Lung (tissue), 17 donors: ENCODE measurements at places on chromosomes 12 and 14.
A peak's percentile ranks its signal among the peaks of the same experiment; 100 is the strongest.

GRCh38 chr14:102120888-102121287 is 18.8 kb upstream of the WDR20 start:
- H3K4me1 ChIP-seq: no peaks in the 10 kb centered on the region
- no peaks in the 10 kb centered on the region for H3K27me3 ChIP-seq
- no peak overlapping the region for H3K27ac ChIP-seq
- DNase-seq: no peak

DNA sequence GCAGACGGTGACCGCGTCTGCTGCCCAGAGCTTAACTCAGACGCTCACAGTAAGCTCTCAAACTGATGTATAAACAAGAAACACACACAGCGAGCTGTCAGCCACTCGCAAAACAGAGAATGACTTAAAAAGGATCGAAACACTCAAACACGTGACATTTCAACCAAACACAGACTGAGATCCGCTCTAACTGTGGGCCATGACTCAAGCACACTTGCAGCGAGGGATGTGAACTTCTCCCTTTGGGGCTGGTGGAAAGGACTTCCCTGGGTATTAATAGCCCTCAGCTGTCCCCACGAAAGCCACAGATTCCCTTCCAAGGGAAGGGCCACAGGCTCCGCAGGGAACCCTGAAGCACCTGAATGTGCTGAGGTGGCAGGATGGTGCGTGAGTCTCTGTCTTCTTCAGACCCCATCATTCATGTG is 29.1 kb downstream of the CCDC88C start:
- H3K4me1 ChIP-seq: peaks cover 10% of the 10 kb centered on the region
- H3K36me3 ChIP-seq: no peaks in the 10 kb centered on the region
- no peak overlapping the region for H3K27ac ChIP-seq
- H3K4me3 ChIP-seq: no peak overlapping the region
- H3K27me3 ChIP-seq: no peaks in the 10 kb centered on the region

DNA sequence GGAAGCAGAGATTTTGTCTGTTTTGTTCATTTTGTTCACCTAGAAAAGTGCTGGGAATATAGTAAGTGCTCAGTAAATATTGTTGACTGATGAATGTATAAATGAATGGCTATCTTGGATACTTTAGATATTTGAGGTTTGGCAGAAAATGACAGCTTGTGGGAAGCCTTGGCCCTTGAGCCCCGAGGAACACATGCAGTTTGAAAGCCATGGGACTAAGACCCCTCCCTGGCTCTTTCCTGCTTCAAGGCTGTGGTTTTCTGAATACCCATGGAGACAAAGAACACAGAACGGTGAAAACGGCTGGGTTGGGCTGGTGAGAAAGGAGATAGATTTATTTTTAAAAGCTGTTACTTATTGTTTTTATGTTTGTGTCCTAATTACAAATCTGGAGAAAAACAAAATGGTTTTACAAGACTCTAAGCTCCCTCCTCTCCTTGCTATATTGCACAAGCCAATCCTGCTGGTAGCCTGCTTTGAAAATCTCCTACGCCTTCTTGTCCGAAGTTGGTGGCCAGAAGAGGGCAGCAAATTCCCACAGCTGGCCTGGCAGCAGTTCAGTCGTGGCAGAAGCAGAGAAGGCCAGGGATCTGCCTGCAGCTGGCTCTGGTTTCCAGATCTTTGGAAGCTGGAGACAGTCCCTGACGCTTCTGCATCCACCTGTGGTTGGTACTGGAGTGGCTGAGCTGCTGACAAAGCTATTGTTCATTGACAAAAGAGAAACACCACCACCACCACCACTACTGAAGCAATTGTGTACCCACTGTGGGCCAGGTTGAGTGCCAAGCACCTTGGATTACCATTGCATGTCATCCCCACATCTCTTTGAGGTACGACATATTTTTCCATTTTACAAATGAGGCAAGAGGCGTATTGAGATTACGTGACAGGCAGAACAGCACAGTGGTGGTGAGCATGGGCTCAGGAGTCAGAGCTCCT is 5.2 kb upstream of the KRT85 start:
- no peaks in the 10 kb centered on the region for H3K27me3 ChIP-seq
- H3K27ac ChIP-seq: no peak overlapping the region
- peak; percentile 92 for DNase-seq
- no peak overlapping the region for H3K4me3 ChIP-seq
- H3K36me3 ChIP-seq: no peaks in the 10 kb centered on the region

DNA sequence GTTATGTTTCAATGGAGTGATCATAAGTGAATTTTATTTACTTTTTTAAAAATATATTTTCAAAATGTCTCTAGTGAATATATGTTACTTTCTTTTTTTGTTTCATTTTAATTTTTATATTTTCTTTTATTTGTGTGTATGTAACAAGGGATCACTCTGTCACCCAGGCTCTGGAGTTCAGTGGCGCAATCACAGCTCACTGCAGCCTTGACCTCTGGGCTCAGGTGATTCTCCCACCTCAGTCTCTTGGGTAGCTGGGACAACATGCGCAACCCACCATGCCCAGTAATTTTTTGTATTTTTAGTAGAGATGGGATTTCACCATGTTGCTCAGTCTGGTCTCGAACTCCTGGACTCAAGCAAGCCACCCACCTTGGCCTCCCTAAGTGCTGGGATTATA is 18.1 kb downstream of the TMEM253 start:
- no peaks in the 10 kb centered on the region for H3K4me1 ChIP-seq
- no peak overlapping the region for H3K27ac ChIP-seq
- H3K4me3 ChIP-seq: no peak overlapping the region
- no peaks in the 10 kb centered on the region for H3K36me3 ChIP-seq
- DNase-seq: no peak
- H3K27me3 ChIP-seq: no peaks in the 10 kb centered on the region

- peak; percentile 29 for DNase-seq
- H3K27me3 ChIP-seq: no peaks in the 10 kb centered on the region
- no peaks in the 10 kb centered on the region for H3K36me3 ChIP-seq
- H3K4me3 ChIP-seq: no peak overlapping the region
- H3K4me1 ChIP-seq: no peaks in the 10 kb centered on the region
Observed at GRCh38 chr12:120741476-120742421, 16.1 kb downstream of the ACADS start.

DNA sequence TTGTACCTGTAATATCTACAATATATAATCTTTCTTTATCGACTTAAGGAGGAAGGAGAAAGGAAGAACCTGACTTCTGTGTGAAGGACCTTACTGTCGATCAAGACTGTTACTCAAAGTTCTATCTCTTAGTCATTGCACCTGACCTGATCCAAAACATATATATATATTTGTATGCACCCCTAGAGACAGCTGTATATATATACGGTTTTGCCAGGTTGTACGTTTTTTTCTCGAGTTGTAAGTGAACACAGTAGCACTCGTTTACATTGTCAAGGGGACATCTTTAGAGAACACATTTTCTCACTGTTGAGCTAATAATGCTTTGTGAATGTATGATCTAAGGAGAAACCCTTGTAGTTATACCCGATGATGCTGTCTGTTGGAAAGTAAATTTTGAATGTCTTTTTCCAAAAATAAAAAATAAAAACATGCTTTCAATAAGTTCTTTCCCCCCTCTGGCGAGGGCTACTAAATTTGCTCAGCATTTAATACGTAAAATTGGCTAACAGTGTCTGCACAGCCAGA is 536 bp upstream of the SLC35E3 start:
- H3K27me3 ChIP-seq: no peaks in the 10 kb centered on the region
- H3K36me3 ChIP-seq: peaks cover 4% of the 10 kb centered on the region
- no peak for DNase-seq
- no peaks in the 10 kb centered on the region for H3K4me1 ChIP-seq

- H3K27me3 ChIP-seq: no peaks in the 10 kb centered on the region
- DNase-seq: no peak
- H3K4me3 ChIP-seq: no peak overlapping the region
- H3K4me1 ChIP-seq: no peaks in the 10 kb centered on the region
Observed at GRCh38 chr14:30527196-30527595, 31.8 kb upstream of the G2E3 start.

- H3K27ac ChIP-seq: no peak overlapping the region
- DNase-seq: no peak
- H3K27me3 ChIP-seq: peaks cover 3% of the 10 kb centered on the region
- peaks cover 2% of the 10 kb centered on the region for H3K4me1 ChIP-seq
- no peak overlapping the region for H3K4me3 ChIP-seq
Observed at GRCh38 chr12:20364501-20364900, 3.8 kb upstream of the PDE3A start.

- DNase-seq: no peak
- H3K27ac ChIP-seq: peak overlapping the region; percentile 48
- H3K36me3 ChIP-seq: no peaks in the 10 kb centered on the region
- H3K4me3 ChIP-seq: no peak overlapping the region
- no peaks in the 10 kb centered on the region for H3K27me3 ChIP-seq
Observed at GRCh38 chr14:92534932-92535643, 21.5 kb downstream of the RIN3 start.

GRCh38 chr12:554001-554285 is 94.2 kb downstream of the B4GALNT3 start:
- no peaks in the 10 kb centered on the region for H3K36me3 ChIP-seq
- H3K27ac ChIP-seq: no peak overlapping the region
- H3K4me1 ChIP-seq: no peaks in the 10 kb centered on the region
- H3K4me3 ChIP-seq: no peak overlapping the region
